ENCODE measurements at places on chromosomes 3 and 15.

GRCh38 chr3:179038216-179038898 is 33.3 kb downstream of the ZMAT3 start:
- DNase-seq = no peak

DNA sequence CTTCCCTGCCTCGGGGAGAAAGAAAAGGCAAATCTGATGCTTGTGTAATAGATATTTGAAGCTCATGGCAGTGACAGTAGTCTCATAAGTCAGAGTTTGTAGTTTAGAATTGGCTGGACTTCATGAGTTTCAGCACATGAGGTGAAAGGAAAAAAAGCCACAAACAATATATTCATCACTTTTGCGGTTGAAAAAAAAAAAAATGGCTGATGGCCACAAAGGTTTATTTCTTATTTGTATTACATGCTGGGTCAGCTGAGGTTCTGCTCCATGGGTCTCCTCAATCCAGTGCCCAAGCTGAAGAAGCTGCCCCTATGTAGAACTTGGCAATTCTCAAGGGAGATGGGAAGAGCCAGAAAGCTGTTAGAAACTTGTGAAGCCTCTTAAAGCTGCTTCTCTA is 2.2 kb upstream of the ZMAT3 start:
- DNase-seq = no peak

DNA sequence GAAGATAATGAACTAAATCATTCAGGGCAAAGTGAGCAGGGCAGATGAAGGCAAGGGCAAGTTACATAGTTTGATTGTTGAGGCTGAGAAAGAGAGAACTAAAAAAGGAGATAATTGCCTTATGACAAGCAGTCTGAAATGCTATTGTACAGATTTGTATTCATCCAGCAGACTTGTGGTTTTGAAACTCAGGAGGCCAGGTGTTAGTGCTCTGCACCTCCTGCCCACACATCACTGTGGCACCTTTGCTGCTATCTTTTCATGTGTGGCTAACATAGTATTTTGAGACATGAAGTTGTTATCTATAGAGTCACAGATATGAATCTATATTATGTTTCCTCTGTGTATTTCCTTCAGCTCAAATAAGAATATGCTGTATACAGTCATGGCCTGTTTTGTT is 24.3 kb upstream of the SUCLG2 start:
- DNase-seq = no peak

GRCh38 chr3:176961916-176962315 is 235.4 kb downstream of the TBL1XR1 start:
- no peak for DNase-seq

GRCh38 chr15:62506217-62506805 is 341.2 kb upstream of the C2CD4B start:
- DNase-seq = no peak
